ENCODE measurements at places on chromosomes 7 and 10.

- DNase-seq, result no peak
Measured at GRCh38 chr10:111344804-111345203, 268.0 kb downstream of the ADRA2A start.

GRCh38 chr10:100683545-100684300, 61.7 kb upstream of the PAX2 start:
- DNase-seq, result no peak

DNA sequence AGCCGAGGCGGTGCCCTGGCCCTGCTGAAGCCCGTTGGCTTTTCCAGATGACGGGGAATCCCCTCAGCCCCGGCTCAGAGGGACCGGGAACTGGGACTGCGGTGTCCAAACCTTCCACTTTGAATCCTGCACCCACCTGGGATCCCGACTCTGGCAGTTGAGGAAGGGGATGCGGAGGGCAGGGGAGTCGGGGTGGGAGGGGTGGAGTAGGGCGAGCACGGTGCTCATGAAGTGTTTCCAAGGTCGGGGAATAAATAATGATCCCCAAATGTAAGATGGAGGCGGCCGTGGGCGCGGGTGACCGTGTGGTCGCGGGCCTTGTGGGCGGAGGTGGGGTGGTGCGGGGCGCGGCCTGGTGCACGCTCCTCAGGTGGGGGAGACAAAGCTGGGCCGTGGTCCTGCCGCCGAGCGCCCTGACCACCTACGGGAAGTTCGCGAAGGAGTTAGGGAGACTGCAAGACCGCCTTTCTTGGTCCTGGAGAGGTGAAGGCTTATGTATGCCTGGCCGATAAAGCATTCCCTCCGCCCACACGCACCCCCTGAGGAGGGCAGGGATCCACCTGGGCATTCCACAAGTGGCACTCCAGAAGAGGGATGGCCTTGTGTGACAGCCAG, 1.4 kb downstream of the MTURN start:
- no peak for DNase-seq

DNA sequence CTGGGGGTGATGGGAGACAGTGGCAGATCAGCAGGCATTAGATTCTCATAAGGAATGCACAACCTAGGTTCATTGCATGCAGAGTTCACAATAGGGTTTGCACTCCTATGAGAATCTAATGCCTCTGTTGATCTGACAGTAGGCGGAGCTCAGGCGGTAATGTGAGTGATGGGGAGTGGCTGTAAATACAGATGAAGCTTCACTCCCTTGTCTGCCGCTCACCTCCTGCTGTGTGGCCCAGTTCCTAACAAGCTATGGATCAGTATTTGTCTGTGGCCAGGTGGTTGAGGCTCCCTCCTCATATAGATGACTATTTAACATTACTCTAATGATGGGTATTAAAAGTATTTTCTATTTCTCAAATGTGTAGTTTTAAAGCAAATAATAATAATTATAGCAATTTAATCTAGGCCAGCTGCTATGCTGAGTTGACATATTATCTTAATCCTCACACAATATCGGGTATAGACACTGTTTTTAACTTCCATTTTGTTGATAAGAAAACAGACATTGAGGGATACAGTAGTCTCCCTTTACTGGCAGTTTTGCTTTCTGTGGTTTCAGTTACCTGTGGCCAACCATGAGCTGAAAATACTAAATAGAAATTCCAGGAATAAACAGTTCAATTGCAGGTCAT, 39.9 kb downstream of the KIF20B start:
- no peak for DNase-seq

GRCh38 chr7:140685407-140686087, 11.0 kb upstream of the NDUFB2 start:
- DNase-seq, result no peak

DNA sequence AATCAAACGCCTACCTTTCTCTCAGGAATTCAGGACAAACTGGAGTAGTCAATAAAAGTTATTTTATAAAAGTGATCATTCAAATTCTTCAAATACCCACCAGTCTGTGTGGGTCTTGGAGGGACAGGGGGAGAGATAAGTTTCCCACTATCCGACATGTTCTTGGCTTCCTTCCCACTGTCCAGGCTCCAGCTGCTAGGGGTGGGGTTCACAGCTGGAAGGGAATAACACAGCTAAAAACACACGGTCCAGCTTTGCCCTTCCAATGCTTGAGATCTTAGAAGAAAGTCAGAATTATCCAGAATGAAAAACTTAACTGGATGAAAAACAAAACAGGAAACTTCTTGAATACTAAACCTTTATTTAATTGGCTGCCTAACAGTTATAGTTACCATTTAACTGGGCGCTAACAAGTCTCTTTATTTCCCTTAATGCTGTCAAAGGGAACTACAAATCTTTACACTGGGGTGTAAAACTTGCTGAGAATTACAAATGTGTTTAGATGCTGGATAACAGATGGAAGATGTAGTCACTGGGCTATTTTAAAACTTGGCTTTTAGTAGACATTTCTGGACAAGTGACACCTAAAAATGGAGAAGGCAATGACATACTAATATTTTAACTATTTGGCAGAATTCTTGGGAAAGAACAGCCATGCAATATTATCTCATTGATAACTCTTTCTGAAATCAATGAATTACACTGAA, 172.8 kb upstream of the IMMP2L start:
- no peak for DNase-seq

All from activated naive CD8-positive, alpha-beta T cell treated with anti-CD3 and anti-CD28 coated beads, Interleukin-2, amount 10 ng/mL, durations not matched to agents 7 days and 5 days (primary cell).